ENCODE measurements at places on chromosomes 1 and 21.

GRCh38 chr1:157363660-157364140 is 188.6 kb downstream of the FCRL5 start:
- peak; percentile 31 for DNase-seq

DNA sequence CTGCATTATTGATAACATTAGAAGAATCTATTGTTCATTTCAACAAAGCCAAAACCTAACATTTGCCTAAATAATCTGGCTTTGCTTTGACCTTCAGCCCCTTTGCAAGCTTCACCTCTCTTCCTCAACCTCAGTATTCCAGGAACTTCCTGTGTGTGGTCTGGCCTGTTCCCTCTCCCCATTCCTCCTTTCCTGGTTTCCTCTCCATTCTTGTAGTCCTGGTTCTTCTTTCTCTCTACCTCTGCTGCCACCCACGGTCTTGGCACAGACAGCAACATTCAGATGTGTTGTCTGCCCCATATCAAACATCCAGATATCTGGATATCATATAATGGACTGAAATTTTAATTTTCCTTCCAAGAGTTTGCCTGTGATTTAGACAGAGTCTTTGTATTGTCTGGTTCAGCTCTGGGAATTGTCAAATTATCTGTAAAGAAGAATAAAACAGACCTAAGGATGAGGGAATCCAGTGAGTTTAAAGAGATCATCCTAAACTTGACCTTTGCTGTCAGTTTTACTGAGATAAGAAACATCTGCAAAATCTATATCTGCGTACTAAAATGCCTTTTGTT is 148.1 kb upstream of the KCTD3 start:
- DNase-seq: no peak

- no peak for DNase-seq
Observed at GRCh38 chr1:55990007-55990406, 589.4 kb downstream of the PLPP3 start.

DNA sequence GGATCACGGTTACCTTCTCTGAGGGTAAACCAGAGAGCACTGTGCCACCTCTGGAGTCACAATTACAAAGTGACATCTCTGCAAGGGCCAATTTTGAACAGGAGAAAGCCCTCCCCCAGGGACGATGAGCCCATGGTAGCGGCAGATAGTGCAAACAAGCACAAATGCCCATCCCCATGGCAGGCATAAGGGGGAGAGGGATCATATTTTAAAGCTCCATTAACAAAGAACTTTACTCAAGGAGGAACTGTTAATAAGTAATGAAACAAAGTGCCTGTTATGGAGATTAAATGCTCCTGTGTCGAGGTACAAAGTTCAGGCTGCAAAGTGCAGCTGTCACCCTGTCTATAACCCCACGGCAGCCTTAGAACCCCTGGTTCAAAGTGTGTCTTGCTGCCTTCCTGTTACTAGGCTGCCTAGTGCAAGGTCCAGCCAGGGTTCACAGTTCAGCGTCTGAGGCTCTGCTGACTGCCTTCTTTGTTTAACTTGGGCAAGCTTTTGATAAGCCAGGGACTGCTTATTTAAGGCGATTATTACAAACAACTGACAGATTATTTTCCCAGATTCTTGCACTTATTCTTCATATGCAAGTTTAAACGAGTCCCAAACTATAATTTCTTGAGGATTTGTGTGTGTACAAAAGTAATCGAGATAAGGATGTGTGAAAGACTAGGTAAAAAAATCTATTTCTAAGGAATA is 75.7 kb upstream of the NRIP1 start:
- DNase-seq: no peak

GRCh38 chr1:75472971-75473603 is 137.8 kb downstream of the SLC44A5 start:
- no peak for DNase-seq

DNA sequence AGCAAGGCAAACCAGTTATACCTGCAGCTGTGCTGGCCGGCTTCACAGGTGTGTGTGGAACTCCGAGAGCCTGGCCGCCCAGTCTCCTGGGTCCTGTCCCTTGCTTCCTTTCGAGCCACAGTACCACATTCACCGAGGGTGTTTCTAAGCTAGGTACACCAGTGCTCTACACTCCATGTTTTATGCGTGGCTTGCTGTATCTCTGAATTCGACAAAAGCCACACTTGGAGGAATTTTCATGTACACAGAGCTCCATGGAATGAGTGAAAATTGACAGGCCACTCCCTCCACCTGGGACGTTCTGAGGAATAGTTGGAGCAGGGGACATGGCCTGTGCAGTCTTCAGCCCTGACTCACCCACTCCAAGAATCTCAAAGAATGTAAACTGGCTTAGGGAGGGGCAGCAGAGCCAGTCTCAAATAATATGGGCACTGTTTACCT is 14.0 kb downstream of the ETS2 start:
- DNase-seq: no peak

- DNase-seq: no peak
Observed at GRCh38 chr21:35291973-35292627, 243.0 kb upstream of the RUNX1 start.

DNA sequence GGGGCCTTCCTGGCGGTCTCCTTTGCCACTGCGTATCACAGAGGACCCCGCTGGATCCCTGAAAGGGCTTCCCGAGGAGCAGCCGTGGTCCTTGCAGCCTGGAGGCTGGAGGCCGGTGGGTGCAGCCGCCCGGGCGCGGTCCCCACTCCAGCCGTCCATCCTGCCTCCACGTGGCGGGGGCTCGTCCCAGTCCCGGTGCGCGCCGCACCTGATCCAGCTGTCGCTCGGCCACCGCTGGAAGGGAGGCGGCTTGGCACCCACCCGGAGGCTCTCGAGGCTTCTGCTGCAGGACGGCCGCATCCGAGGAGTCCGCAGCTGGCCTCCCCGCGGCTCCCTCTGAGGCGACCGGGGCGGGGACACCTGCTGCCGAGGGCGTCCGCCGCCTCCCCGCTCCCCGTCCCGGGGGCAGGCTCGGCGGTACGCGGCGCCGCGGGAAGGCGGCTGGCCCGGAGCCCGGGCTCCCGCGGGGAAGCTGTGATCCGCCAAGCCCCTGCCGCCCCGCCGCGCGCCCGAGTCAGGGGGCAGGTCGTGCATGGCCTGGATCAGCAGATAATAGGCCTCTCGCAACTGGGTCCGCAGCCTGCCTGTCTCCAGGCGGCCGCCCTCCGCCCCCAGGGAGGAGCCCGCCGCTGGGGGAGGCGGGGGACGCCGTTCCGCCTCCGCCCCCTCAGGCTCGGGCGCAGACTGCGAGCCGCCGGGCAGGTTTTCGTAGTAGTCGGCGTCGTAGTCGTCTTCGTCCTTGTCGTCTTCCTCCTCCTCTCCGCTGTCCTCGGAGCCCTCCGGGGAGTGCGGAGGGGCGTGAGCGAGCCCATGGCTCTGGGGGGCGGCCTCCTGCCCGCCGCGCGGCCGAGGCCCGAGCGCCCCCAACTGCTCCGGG is at the start of gene SYDE2:
Gene SYDE2, minus strand, starts transcription at position 554 of the 877 bp plus-strand sequence. Its CDS starts 20 bp downstream, at position 534.
- peak; percentile 69 for DNase-seq

- DNase-seq: peak; percentile 81
Observed at GRCh38 chr1:156504821-156505678, 4.5 kb upstream of the MEF2D start.

GRCh38 chr1:81873946-81874345 is 73.2 kb downstream of the ADGRL2 start:
- DNase-seq: no peak

GRCh38 chr1:4468804-4469514 is 185.4 kb upstream of the AJAP1 start:
- no peak for DNase-seq

DNA sequence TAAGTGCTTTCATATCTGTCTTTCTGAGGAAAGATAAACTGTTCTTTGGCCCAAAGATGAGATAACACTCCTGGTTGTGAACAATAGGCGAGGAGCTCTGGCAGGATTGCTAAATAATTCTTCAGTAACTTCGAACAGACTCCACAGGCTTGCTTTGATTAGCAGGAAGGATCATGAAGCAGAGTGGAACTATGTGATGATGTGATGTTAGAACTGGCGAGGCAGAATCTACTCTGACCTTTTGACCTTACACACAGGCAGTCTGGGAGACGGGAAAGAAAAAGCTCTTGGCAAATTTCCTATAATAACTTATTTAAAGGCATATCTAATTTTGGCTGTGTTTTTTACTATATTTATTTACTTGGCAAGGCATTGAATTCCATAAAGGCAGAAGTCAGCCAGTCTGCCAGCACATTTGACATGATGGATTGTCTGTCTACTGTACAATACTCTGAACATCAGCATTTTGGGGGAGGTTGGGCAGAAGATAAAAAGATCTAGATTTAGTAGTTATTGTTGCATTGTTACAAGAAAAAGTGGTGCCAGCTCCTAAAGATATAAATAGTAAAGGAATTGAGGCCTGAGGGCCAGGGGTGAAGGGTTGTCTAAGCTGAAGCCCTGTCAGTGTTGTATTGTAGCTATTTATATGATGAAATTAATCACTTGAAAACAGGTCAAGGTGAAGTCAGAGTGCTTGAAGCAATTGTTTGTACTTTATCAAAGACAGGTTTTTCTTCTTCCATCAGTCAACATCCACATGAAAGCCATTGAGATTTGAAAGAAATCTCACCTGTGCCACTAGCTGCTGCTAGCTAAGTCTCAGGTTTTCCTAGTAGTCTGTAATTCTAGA is 708.8 kb downstream of the LTN1 start:
- no peak for DNase-seq

DNA sequence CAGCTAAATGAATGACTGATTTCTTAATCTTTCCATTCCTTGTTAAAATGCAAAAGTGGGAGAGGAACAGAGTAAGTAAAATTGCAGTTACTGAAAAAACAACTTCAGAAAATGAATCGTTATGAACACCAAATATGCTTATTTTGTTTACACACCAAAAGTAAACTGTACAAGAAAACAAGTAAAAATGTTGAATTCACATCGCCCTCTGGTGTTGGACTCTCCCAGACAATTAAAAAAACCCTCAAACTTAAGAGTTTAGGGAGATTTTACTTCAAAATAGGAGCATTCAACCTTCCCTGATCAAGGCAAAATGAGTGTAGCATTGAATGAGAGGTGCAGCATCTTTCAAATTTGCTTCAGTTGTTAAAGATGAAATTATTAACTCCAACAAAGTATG is 19.4 kb upstream of the ESRRG start:
- no peak for DNase-seq

DNA sequence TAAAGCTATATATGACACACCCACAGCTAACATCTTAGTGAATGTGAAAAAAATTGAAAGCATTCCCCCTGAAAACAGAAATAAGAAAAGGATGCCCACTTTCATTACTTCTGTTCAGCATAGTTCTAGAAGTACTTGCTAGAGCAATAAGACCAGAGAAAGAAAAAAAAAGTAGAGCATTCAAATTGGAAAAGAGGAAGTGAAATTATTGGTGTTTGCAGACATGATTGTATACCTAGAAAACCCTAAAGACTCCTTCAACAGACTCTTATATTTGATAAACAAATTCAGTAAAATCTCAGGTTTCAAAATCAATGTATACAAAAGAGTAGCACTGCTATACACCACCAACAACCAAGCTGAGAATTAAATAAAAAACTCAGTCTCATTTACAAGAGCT is 1461.0 kb downstream of the AMY1C start:
- DNase-seq: no peak

DNA sequence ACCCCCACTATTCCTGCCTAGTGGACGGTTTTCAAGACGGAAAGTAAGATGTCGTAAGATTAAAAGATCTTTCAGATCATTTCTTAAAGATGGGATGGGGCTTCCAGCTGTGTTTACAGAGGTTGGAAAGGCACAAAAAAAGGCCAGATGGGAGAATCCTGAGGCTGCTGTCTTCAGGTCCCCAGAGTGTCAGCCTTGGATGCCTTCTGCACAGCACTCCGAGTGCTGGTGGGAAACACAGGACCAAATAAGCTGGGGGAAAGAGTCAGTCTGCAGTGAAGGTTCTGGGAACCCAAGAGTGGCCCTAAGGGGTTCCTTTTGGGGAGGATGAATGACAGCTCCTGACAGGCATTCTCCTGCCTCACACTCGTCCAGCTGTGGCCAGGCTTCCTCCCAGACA is 96.5 kb downstream of the COLGALT2 start:
- DNase-seq: no peak

- no peak for DNase-seq
Observed at GRCh38 chr1:151596166-151596953, 15.5 kb upstream of the SNX27 start.

GRCh38 chr1:41679531-41679930 is 195.0 kb upstream of the EDN2 start:
- no peak for DNase-seq

- DNase-seq: no peak
Observed at GRCh38 chr1:19656134-19656779, 8.4 kb upstream of the HTR6 start.

GRCh38 chr1:54485416-54485815 is 62.6 kb upstream of the ACOT11 start:
- DNase-seq: no peak

DNA sequence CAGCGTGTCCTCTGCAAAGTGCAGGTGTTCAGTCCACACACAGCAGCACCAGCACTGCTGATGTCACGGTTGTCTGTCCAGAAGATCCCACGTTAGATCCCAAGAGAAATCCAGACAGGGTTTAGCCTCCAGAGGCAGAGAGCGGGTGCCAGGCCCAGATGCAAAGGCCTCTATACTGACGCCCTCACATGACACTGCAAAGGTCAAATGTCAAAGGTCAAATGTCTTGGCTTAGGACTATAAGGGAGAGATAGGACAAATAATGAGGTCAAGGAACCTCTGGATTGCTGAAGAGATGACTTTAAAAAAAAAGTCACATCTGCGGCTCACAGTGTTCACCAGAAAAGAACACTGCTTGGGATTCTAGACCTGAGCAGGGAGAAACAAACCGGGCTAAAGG is 101.5 kb downstream of the COLGALT2 start:
- no peak for DNase-seq

DNA sequence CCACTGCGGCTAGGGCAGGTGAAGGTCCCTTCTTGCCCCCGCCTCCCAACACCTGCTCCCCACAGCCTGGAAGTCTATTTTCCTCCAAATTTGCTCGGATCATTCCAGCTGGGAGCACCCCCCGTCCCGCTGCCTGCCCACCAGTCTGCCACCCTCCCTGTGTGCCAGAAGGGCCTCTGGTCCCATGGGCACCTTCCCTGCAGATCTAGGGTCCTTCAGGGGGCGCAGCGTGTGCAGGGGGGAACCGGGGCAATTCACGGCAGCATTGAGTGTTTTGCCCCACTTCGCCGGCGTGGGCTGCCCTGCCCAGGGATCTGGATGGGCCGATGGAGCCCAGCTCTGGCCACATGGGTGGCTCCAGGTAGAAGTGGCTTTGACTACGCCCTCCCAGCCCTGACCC is 26.3 kb upstream of the PEX10 start:
- no peak for DNase-seq

DNA sequence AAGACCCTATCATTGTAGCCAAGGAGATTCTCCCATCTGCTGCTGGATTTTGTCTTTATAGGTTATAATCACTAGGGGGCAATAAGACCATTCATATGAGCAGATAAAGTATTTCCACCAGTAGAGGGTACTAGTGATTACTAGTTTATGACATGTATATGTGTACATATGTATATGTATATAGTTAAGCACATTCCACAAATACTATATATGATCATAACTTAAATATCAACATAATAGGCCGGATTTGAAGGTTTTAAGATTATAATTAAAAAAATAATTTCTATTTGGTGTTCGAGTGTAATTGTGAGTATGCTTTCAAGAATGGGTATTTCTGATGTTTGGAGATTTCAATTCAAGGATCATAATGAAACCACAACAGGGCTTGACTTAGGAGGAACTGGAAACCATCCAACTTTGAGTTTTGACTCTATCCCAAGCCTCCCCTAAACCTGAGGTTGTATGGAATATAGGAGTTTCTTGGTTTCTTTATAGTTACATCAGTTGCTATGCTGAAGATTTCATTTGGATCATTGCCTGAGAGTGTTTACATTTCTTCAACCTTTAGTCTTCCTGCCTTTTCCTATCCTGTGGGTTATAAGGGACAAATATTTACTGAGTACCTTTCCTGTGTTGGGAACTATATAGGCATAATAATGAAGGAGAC is 16.9 kb downstream of the TCEANC2 start:
- DNase-seq: no peak

GRCh38 chr1:151763990-151764389 is 694 bp upstream of the MRPL9 start:
- DNase-seq: no peak
